Dermis blood vessel endothelial cell (primary cell): ENCODE measurements at places on chromosomes 1 and 21. TPM values are rescaled to one million over a fixed set of nuclear protein-coding genes. Genes with fewer than 3 reads are reported as not detected.

- peak; percentile 15 for DNase-seq
These were observed 4.2 kb downstream of the GCLM start for GRCh38 chr1:93905051-93905450.

DNA sequence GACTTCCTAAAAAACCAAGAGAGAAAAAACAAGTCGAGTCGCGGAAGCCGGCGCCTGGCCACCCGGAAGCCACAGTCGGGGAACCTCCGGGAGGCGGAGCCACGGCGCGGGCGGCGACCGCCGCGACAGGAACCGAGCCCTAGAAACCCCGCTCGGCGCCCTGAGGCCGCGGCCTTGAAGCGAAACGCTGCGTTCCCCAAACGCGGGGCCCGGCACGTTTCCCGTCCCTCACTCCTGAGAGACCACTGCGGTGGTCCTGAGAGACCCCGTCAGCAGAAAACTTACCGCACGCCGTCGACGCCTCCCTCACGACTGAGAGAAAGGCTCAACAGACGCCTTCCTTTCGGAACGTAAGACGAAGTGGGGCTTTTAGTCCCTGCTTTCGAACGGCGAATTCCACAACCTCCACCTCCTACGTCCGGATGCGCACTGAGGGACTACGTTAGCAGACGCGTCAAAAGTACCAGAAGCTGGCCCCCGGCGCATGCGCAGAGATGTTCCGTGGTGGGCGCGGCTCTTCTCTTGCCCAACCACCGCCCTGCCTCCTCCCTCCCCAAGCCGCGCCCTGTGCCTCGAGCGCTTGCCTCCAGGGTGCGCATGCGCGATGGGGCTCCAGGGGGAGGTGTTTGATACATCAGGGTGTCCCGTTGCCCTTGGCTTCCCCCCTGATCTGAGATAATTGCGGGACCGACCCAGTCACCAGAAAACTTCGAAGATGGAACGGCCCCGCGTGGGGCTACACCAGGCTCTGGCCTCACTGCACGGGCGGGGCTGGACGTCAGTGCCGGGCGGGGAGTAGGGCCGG, at the start of gene RSRP1:
TSS of gene RSRP1 (minus strand) at position 431 of the 805 bp plus-strand sequence. CDS start 491 bp downstream, outside the sequence.
- peak; percentile 98 for DNase-seq

TMEM79 gene
- total RNA-seq = 1.2 and 1.7 TPM in 2 replicates

GRCh38 chr1:44040418-44040817, 9.2 kb upstream of the SLC6A9 start:
- no peak for DNase-seq

DNA sequence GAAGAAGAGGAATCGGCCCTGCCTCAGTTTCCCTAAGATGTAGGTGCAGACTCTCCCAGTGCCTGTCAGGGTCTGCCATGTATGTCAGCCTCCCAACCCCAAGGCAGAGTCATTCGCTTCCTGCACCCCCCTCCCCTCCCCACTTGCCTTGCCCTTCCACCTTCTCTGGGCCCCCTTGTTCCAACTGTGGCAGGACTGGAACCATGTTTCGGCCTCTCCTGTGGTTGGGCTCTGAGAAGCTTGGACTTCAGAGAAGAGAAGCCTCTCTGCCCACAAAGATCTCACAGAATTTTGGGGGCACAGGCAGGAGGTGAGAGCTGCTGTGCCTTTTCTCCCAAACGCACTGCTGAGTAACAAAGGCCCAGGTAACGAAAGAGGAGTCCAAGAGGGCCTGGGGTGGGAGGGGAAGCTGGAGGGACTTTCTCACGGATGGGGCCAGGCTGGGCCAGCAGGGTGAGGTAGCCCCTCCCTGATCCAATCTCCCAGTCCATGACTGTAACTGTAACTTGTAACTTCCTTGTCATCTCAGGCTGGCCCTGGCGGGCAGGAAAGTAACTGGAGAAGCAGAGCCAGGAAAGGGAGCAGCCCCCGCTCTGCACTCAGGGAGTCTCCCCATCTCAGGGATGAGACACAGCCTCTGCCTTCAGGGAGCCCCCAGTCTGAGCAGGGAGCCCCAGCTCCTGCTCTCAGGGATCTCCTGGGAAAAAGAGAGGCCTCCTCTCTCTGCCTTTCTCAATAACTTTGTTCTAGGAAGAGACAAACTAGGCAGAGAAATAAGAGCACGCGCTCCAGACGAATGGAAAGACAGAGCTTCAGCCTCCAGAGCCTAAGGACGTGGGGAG, 11.3 kb downstream of the CRABP2 start:
- DNase-seq = no peak

DNA sequence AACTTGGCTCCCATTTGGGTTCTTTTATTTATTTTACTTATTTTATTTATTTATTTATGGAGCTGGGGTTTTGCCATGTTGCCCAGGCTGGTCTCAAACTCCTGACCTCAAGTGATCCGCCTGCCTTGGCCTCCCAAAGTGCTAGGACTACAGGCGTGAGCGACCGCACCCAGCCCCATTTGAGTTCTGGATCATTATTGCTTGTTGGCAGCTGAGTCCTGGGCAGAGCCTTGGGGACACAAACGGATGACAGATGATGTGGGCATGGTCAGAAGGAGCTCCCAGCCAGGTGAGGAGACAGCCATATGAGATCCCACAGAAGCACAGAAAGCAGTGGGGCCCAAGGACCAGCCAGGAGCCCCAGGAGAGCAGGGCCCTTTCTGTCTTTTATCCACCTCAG, 254.0 kb downstream of the MATN1 start:
- no peak for DNase-seq

DNA sequence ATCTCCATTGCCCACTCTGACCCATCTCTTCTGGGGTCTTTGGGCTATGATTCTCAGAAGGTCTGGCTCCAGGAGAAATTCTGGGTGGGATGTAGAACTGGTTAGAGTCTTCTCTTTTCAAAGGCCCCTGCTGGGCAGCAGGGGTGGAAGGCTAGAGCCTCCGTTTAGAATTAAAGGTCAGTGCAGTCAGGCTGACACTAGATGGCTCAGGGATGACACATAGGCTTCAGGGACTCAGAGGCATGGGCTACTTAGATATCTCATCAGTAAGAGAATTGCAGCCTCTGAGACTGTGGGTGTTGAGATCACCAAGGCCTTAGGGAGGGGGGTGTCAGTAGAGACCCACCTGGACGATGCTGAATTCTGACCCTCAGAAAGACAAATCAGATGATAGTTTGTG, 12.6 kb upstream of the PPM1J start:
- no peak for DNase-seq

DNA sequence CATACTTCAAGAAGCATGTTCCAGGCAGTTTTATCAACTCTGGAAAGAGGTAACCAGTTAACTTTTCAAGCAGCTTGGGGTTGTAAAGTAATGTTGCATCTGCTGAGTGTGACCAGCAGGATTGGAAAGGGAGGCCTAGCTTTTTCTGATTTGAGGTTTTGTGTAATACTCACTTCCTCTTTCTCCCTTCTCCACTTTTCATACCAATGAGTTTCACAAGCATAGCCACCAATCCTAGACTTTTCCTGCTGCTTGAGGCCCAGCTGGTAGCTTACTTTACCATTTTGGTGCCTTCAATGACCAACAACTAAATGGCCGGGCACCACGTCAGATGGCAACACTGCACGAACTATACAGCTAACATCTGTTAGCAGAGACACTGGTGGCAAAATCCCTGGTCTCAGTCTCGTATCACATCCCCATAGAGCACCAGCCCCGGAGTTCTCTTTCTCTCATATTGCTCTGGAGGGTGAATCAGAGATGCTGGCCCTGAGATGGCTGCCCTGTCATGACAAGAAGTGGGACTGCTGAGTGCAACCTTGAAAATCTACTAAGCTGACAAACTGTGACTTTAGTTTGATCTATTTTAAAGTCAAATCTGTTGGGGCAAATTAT, 14.8 kb upstream of the GPR88 start:
- DNase-seq = no peak

DNA sequence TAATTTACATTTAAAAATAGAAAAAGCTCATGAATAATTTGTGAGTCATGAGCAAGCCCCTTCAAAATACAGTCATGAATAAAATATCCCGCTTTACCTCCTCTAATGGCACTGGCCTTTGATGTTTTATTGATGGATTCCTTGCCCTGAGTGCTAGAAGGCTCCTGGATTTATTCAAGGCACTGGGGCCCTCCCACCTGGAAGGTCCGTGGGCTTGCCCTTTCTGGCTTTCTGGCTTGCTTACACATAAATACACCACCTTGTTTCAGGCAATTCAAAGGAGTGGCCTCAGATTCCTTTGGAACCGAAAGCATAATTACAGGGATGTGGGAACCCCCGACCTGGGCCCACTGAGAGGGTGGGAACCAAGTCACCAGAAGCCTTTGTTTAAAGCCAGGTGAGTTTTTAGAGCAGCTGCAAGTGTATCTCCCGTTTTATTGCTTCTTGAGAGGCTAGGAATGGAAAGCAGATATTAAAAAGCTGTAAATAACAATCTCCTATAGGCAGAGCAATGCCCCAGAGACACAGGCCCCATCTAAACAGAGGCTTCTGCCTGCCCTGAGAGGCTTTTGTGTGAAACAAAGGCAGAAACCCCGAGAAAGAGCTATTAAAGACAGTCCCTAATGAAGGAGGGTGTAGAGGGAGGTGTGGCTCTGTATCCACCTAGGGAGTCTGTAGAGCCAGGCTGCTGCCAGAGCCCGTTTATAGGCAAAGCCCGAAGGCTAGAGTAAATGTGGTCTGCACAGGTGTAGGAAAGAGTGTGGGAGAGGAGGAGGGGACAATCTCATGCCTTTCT, 126.4 kb downstream of the FAM78B start:
- DNase-seq = no peak

- DNase-seq = no peak
These were observed 689.2 kb downstream of the MATN1 start for GRCh38 chr1:30034105-30034626.

DNA sequence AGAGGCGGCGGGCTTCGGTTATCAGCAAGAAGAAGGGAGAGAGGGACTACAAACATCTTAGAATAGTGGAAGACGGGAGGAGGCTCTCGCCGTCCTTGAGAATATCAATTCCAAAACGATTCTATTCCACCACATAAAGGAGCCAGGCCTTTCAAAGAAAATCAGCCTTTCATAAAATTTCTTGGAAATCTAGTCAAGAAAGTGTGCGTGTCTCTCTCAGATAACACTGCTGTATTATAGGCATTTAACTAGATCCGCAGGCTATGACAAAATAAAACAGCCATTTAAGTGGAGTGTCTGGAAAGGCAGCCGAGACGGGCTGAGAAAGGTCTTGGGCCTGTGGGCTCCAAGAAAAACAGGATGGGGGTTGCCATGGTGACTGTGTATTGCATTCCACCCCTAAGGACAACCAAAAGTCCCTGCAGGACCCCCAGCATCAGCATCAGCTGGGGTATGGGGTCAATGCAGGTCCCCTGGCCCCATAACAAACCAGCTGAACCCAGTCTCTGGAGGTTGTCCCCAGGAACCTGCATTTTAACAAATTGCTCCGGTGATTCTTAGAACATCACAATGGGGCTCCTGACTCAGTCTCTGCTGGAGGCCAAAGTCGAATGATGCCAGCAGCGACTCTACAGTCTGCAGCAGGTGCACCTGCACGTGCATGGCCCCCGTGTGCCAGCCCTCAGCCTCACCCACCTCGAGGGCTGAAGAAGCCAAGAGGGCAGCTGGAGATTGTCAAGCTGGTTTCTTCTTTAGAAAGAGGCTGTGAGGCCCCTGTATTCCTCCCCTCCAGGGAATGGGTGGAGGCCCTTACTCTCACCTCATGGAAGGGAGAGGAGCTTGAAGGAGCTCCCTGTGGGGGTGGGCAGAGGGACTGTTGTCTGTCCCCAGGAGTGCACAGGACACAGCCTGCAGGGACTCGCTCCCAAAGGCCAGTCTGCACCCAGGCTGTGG, 287.4 kb downstream of the NPHP4 start:
- no peak for DNase-seq

KDF1 gene
- not detected in 2 replicates for total RNA-seq

GRCh38 chr1:24277420-24278169, 41.6 kb upstream of the GRHL3 start:
- no peak for DNase-seq

LENEP gene
- total RNA-seq = not detected in 2 replicates

PLA2G2F gene
- not detected in 2 replicates for total RNA-seq

CTTNBP2NL gene
- 23.8 and 28.0 TPM in 2 replicates for total RNA-seq

DNA sequence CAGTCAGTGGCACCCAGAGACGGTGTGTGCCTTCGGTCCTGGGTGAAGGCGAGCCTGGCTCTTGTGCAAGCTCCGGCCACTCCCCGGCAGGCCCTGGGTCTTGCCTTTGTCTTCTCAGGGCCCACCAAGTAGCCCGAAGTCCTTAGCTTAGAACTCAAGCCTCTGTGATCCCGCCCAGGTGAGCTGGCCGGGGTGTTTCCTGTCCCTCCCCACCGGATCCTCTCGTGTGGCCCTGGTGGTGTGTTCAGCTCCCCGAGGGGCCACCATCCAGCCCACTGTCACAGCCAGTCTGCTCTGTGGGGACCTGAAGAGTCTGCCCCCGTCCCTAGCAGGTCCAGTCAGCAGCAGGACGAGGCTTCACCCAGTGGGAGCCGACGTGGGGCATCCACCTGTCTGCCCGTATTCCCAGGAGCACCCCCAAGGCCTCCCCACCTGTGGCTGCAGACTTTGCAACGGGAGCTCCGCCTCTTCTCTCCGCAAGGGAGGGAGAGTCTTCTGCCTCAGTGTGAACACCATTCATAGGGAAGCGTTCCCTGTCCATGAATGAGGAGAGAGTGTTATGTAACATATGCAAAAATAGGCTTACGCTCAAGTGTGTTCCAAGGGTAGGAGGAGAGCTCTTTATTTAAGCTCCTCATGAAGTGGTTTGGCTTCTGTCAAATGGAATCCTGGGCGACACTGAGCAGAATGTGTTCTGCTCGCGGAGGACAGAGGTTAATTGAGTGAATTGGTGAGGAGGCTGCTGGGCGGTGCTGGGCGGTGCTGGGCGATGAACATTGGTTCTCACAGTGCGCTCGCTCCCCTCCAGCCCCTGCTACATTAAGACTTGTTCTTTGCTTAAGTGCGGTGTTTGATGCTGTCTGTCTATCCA, 108.9 kb downstream of the CRYAA start:
- no peak for DNase-seq

DNA sequence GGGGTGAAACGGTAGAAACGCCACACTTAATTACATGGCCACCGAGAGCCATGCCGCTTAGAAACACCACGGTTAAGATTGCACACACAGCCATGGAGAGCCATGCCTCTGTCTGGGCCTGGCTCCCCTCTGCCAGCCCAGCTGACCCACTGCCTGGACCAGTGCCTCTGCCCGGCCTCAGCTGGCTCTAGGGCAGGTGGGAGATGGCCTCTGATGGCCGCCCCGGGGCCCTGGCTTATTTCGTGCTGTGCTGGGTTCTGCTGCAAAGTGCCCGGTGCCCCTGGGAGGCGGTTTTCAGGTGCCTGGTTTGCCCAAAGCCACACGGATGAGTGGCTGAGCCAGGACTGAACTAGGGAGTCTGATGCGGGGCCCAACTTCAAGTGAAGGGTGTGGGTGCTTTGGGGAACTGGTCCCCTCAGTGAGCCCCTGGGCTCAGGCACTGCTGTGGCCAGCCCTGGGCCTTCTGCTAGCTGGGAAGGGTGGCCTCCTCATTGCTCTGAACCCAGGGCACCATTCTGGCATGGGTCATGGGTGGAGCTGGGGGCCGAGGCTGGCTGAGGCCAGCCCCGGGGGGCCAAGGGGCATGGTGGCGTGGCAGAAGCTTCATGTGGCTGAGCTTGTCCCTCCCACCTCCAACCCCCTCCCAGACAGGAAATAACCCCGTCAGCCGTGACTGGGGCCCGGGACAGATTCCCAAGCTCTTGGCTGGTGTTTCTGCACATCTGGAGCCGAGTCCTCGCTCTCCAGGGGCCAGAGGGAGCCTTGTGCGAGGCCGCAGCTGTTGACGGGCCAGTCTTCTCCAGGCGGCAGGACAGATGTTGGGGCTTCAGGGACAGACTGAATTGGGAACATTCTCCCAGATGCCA, 1.9 kb upstream of the GPR153 start:
- no peak for DNase-seq

- DNase-seq = no peak
These were observed 19.8 kb downstream of the AVPR1B start for GRCh38 chr1:206097381-206097780.

GRCh38 chr1:15847893-15848142, 311 bp downstream of the SPEN start:
- DNase-seq = no peak
